ENCODE measurements at places on chromosomes 5 and 9. TPM values are rescaled to one million over a fixed set of nuclear protein-coding genes. Genes with fewer than 3 reads are reported as not detected.

The RNF183 gene
- 0.57 TPM for total RNA-seq

GRCh38 chr9:38263532-38263931, 129.0 kb upstream of the ALDH1B1 start:
- no peak for DNase-seq

DNA sequence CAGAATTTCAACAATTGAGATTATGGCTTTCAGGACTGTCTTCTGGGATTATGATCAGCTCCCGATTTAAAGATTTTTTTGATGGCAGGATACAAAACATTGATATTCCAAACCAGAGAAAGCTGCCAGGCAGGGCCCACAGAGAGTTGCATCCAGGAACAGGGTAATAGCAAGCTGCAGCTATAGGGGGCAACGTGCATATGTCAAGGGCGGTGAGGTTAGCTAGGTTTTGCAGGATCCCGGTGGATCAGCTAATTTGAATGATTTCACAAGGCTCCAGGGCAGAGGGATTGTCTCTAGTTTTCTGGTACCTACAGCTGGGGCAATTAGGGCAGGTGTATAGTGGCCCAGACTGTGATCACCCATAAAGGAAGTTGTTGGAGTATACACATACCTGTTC, 339.4 kb downstream of the CHSY3 start:
- DNase-seq: no peak

GRCh38 chr9:23766613-23767012, 59.4 kb downstream of the ELAVL2 start:
- no peak for DNase-seq

DNA sequence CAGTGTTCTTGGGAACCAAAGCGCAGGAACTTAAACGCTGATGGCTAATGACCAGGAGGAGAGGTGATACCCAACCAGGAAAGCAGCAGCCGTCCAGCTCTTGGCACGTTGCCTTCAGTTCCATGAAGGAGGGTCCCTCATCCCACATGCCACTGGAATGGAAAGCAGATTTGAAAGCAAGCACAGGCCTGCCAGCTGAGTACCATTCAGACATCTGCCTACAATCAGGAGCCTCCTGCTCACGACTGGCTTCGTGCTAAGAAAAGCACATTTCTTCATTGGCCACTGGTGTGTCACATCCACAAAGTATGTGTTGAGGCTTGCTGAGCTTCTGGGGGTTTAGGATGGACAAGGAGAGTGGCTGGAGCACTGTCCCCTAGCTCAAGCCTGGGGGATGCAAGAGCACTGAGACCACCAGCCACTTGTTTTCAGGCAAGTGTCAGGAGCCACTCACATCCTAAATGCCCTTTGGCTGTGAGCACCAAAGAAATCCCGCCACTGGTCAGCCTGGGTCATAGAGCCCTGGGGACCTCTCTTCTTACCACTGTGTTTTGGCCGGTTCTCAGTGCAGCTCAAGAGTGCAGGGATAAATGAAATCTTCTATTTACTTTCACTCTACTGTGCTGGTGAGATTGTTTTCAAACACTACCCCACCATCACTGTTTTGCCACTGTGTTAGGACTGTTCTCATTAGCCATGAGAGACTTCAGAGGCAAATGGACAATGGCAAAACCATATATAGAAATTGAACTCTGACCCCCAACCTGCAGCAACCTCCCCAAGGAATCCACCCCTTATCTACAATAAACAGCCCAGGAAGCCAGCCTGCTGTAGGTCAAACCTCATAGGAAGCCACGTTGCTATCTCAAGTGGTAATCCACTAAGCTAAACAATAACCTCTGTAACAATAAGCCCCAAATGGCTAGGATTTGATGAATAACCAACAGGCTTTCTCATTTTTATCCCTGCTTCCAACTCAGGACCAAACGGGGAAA, 58.3 kb downstream of the MTX3 start:
- DNase-seq: no peak

- no peak for DNase-seq
These were observed 92.2 kb downstream of the DOCK8 start for GRCh38 chr9:306907-307306.

DNA sequence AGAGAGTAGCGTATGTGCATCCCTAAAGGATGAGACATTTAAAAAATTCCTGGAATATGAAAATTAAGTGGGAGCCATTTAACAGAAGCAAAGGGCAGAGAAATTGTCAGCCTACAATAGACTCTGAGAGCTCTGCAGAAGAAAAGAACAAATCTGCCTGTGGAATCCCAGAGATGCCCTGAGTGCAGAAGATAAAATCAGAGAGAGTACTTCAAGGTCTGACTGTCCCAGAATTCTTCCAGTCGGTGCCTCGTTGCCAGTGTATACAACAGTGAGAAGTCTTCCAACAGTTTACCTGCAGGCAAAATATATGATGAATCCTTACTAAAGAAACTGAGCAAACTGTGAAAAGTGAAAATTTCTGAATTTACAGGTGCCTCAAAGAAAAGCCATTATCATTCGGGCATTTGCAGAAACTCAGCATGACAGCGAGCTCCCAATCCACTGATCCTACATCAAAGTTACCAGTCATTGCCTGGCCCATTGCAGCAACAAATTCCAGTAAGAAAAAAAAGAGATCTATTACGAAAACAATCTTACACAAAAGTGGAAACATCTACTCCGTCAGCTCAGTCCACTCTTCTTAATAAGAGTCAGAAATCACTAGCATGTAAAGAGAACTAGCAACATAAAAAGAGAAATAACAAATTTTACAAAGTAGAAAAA, 92.8 kb upstream of the VCAN start:
- no peak for DNase-seq

The LCN12 gene
- total RNA-seq: 4.1 TPM

The MELK gene
- total RNA-seq: 1.1 TPM

DNA sequence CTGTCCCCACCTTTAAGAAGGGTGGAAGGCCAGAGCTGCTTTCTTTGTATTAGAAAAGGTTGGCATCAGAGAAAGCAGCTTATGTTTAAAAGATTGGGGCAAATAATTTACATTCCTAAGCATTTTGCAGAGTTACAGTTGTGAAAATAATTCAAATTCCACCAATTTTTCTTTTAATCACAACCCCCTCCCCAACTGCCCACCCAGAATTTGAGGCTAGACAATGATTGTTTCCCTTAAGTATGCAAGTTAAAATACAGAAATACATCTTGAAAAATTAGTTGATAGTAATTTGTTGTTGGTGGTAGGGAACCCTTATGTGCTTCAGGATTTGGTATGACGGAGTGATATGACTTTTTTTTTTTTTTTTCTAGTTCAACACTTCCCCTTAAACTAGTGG, 133.0 kb downstream of the ZSWIM6 start:
- DNase-seq: no peak

The UBAP2 gene
- total RNA-seq: 29.8 TPM

DNA sequence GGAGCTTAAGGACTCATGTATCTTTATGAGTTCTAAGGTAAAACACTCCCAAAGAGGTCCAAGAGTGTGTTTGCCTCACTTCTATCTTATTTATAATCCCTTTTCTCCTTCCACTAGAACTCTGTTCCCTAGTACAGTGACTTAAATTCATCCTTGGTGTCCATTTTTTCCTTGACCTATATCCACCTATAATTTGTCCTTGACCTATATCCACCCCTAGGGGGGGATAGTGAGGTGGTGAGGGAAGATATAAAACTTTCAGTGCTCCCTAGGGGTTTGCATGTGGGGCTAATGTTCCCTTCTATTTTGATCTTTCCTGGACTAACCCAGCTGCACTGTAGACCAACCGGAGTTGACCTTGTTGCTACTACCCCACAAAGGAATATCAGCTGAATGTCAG, 83.5 kb upstream of the GNAQ start:
- DNase-seq: no peak

- no peak for DNase-seq
These were observed 7.1 kb upstream of the CFAP90 start for GRCh38 chr5:7857926-7858632.

- no peak for DNase-seq
These were observed 40.1 kb upstream of the UBAC1 start for GRCh38 chr9:136001231-136001630.

The FBP2 gene
- not detected for total RNA-seq

The DDX4 gene
- 34.9 TPM for total RNA-seq

- no peak for DNase-seq
These were observed 57.6 kb upstream of the MTAP start for GRCh38 chr9:21744841-21745240.

DNA sequence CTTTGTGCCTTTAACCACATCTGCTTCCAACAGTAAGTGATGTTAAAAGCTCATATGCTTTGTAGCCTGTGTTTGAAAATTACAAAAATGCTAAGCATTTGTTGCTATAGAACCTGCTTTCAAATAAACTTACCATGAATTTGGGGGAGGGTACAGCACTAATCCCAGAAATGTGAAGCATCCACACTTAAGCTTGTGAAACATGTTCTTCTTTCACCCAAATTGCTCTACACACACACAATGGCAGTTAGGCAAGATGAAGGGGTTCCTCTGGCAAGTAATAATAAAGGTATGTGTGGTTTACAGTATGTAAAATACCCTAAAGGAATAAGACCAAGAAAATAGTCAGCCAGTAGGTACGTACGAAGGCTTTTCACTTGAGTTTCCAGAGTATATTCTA, 165.6 kb downstream of the SMARCA2 start:
- DNase-seq: no peak

The ELL2 gene
- total RNA-seq: 104 TPM

- DNase-seq: no peak
These were observed 9.0 kb upstream of the LIX1 start for GRCh38 chr5:97151370-97151769.

- no peak for DNase-seq
These were observed 71.5 kb upstream of the ELL2 start for GRCh38 chr5:96033116-96033515.

DNA sequence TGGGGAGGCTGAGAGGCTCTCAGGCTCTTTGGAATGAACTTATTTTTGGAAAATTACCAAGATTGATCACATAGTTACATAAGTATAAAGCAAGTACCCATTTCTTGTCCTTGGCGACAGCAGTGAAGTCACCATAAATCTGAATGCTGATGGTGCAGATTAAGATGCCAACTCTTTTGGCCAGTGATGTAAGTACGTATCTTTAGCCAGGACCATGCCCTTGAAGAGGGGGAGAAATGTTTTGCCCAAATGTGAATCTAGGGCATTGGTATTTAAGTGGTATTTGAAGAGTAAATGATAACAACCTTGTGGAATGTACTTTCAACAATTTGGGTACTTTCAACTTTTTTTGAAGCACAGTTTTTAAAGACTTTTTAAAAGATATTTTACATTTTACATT, 68.2 kb upstream of the RAD23B start:
- DNase-seq: no peak

DNA sequence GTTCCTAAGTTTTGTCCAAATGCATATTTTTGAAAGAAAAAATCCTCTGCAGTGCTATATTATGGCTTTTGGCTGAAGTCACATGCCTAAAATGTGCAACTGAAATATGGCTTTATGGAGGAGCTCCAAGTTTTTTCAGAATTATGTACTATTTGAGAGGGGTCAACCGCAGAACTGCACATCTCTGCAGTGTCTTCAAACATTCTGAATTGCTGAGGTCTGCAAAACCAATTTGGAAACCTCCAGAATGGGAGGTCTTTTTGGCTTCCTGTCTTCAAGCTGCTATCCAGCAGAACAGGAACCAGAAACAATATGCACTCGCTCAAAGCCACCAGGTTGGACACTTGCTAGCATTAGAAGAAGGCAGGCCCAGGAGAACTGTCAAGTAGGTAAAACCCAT, 376.0 kb upstream of the PAPPA start:
- DNase-seq: no peak

The C5orf52 gene
- total RNA-seq: 5.9 TPM

GRCh38 chr5:172906888-172907287, 52.3 kb upstream of the RPL26L1 start:
- no peak for DNase-seq

The PRDM9 gene
- total RNA-seq: 4.7 TPM

The TLR4 gene
- 9.7 TPM for total RNA-seq

DNA sequence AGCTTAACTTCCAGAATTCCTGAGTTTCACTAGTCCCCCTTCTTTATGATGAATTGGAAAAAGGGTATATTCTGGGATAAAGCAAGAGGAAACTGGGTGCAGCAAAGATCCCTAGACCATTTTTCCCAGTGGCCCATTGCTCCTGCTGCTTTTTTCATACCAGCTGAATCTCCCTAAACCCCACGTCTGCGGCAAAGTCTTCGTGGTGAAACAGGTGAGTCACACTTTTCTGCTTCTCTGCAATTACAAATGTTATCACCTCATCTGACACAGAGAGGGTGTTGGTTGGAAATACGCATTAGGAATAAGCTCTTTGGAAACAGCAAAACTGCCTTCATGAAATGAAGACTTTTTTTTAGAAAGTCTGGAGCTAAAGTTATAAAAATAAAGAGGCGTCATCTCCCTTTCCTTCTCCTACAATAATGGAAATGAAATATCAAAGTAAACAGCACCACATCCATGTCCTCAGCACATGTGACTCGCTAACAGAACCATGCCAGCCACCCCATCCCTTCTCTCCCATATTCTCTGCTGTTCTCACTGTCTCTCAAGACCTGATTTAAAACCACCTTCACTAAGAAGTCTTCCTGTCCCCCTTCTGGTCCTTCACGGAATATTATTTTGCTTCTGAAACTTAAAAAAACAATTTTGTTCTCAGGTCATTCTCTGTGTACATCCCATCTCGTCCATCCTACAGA, 39.5 kb upstream of the GLRX start:
- no peak for DNase-seq

The PCDHB16 gene
- 4.4 TPM for total RNA-seq

DNA sequence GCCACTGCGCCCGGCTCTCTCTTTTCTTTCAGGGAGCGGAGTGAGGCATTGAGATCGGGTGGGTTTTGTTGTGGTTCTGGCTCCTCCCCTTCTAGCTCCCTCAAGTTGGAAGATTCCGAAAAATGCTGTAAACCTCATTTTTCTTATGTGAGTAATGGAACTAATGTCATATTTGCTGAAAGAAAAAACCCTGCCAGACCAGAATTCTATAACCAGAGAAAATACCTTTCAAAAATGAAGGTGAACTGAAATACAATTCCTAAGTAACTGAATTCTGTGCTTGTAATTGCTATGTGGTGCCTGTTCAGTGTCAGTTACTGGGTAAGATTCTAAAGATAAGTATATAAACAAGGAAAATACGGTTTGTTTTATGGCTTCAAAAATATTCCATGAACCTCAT, 30.9 kb upstream of the CDK20 start:
- no peak for DNase-seq

- peak; percentile 37 for DNase-seq
These were observed 162.8 kb downstream of the KCTD16 start for GRCh38 chr5:144333336-144333920.

The TMEFF1 gene
- total RNA-seq: 2.7 TPM

The DMRT2 gene
- 0.74 TPM for total RNA-seq

DNA sequence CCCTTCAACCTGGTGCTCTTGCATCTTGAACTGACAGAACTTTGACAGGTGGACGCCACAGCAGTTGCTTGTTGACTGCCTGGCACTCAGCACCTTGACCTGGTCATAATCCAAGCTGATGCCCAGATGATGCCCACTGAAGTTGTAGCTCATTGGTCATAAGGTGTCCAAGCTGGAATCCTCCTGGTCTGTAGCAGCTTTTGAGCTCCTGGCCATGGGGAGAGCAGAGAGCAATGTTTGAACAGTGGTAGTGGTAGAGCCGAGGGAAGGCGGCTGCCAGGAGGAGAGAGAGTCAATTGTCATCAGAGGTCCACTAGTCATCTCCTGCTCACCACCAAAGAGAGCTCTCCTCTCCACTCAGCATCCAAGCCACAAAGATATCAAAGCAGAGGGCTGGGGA, 23.3 kb downstream of the CSF2 start:
- DNase-seq: no peak
